ENCODE measurements at places on chromosomes 7 and 10.

GRCh38 chr10:131162866-131163843 is 148.4 kb downstream of the TCERG1L start:
- no peaks in the 10 kb centered on the region for H3K4me1 ChIP-seq
- no peak overlapping the region for H3K27ac ChIP-seq
- no peak overlapping the region for H3K4me3 ChIP-seq
- H3K27me3 ChIP-seq, result no peaks in the 10 kb centered on the region
- DNase-seq, result no peak

DNA sequence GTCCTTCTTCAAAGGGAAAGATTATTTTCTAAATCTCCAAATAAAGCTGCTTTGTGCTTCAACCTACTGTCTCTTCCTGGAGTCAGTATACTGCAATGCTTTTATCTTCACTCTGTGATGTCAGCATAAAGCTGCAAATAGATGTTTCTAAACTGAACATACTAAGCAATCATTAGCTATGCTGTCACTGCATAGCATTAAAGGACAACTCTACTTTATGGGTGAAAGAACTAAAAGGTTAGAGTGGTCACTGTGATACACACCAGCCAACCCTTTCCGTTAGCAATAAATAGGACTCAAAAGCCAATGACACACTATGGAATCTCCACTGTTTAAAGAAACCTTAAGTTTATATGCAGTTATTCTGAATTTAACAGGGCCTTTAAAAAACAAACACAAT is 1.8 kb downstream of the CCDC186 start:
- peaks cover 5% of the 10 kb centered on the region for H3K4me1 ChIP-seq
- peak overlapping the region; percentile 99 for H3K27ac ChIP-seq
- H3K4me3 ChIP-seq, result peak overlapping the region; percentile 87
- DNase-seq, result no peak

DNA sequence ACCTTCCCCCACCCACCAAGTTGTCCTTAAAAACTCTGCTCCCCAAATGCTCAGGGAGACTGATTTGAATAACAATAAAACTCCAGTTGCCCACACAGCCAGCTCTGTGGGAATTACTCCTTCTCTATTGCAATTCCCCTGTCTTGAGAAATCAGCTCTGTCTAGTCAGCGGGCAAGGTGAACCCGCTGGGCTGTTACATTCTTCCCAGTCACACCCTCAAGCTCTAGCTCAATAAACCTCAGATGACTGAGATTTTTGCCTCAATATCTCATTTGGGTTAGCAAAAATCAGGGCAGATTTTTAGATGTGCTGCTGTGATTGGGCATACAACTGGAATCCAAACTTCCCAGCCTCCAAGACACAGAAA is 32.9 kb downstream of the SVOPL start:
- no peak for DNase-seq
- H3K27ac ChIP-seq, result no peak overlapping the region
- no peaks in the 10 kb centered on the region for H3K27me3 ChIP-seq

DNA sequence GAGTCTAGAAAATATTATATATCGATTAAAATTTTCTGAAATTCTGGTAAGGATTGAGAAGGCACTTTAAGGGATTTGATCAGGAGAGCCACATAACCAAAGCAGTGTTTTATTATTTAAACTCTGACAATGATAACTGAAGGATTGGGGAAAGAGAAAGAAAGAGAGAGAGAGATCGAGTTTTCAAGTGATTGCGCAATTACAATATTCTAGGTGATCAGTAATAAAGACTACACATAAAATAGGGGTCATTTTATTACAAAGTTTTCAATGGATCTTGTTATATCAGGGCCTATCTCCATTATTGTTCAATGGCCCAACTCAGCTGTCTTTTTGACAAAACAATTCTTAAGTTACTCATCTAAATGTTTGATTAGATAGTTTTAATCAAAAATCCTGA is 541.5 kb upstream of the ZWINT start:
- DNase-seq, result no peak
- no peak overlapping the region for H3K27ac ChIP-seq
- H3K4me3 ChIP-seq, result no peak overlapping the region
- no peaks in the 10 kb centered on the region for H3K4me1 ChIP-seq
- no peaks in the 10 kb centered on the region for H3K27me3 ChIP-seq

DNA sequence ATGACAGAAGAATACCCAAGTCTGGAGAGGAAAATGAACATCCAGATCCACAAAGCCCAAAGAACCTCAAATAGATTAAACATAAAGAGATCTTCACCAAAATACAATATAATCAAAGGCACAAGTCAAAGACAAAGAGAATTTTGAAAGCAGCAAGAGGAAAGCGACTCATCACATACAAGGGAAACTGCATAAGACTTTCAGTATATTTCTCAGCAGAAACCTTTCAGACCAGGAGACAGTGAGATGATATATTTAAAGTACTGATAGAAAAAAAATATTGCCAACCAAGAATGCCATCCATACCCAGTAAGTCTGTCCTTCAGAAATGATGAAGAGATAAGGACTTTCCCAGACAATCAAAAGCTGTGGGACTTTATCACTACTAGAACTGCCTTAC is 81.5 kb upstream of the GALNT17 start:
- DNase-seq, result no peak
- no peak overlapping the region for H3K4me3 ChIP-seq
- H3K36me3 ChIP-seq, result no peaks in the 10 kb centered on the region
- H3K4me1 ChIP-seq, result no peaks in the 10 kb centered on the region
